ENCODE measurements at places on chromosomes 7 and 10.

- no peak for DNase-seq
Observed at GRCh38 chr10:80544316-80544953, 6.7 kb downstream of the SH2D4B start.

- DNase-seq = no peak
Observed at GRCh38 chr10:75220274-75220673, 9.7 kb downstream of the VDAC2 start.

- no peak for DNase-seq
Observed at GRCh38 chr10:37712489-37713131, 144.8 kb downstream of the ZNF248 start.

DNA sequence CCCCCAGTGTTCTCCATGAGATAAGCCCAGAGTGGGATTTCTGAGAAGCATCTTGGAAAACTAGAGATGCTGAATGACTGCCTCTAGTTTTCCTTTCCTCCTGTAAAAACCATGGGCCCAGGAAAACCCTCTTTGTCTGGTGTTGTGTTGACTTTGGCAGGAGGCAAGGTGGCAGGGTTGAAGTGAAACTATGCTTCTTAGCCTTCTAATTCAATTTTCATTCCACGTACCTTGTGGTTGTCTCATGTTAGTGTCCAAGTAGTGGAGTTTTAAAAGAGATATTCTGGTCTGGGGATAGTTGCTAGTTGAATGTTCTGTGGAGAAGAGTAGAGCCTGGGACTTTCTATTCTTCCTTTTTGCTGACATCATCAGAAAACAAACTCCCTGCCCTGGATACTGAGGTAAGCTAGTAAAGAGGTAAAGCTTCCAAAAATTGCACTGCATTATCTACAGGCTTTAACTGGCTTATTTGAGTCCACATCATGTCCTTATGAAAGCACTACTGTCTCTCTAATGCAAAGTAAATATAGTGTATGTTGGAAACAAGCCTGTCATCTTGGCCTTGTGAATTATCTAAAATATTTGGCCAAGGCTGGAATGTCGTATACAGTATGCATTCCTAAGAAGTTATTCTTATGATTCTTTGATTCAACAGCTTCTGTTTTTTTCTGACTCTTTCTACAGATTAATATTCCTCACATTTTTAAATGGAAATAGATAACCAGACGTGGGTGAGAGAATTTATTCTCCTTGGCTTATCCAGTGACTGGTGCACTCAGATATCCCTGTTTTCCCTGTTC, at the start of gene OR2F2:
OR2F2 (plus strand) TSS at position 708 of the 800 bp plus-strand sequence; CDS start at position 708, 0 bp downstream.
- no peak for DNase-seq

DNA sequence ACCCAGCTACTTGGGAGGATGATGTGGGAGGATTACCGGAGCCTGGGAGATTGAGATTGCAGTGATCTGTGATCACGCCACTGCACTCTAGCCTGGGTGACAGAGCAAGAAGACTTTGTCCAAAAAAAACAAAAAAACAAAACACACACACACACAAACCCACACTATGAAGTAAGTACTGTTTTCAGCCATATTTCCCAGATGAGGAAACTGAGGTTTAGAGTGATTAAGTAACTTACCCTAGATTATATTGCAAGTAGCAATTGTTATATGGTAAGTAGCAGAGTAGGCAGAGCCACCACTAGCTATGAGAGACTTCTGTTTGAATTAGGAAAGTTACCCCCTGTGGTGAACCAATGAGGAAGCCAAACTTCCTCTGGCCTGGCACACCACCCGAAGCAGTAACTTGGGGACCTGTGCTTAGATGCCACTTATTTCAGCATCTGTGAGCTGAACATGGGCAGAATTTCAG, 61.9 kb downstream of the MCU start:
- DNase-seq = no peak

- no peak for DNase-seq
Observed at GRCh38 chr10:10658172-10658785, 359.4 kb upstream of the CELF2 start.

GRCh38 chr10:94299417-94299816, 63.3 kb downstream of the NOC3L start:
- DNase-seq = no peak

- no peak for DNase-seq
Observed at GRCh38 chr10:70457759-70458305, 16.4 kb upstream of the NODAL start.

- no peak for DNase-seq
Observed at GRCh38 chr7:128003787-128004186, 27.4 kb downstream of the LRRC4 start.

DNA sequence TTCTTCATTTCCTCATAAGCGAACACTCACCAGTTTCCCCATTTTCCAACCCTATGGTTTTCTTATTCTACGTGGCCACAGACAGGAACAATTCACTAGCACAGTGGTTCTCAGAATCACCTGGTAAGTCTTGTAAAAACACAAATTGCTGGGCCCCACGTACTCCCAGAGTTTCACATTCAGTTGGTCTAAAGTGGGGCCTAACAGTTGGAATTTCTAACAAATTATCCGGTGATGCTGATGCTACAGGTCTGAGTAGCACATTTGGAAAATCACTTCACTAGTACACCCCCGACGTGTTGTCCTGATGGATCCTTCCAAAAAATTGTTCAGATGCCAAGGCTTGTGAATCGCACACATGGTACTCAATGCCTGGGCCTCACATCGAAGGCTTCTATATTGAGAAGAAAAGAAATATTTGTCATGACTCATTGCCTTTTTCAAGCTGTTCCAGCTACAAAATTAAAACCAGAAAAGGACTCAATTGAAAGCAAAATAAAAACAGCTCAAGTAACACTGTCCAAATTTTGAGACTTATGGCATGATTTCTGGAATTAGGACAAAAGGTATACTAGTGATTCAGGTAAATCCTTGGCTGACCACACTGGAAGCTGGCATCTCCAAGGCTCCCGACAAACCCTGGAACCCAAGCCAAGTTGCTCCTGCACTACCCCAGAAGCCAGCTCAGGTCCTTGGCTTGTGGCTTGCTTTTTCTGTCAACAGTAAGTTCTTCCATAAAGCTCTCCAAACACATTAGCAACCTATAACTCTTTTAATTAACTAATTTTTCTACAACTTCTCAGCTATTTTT, 12.9 kb upstream of the VIM start:
- no peak for DNase-seq

DNA sequence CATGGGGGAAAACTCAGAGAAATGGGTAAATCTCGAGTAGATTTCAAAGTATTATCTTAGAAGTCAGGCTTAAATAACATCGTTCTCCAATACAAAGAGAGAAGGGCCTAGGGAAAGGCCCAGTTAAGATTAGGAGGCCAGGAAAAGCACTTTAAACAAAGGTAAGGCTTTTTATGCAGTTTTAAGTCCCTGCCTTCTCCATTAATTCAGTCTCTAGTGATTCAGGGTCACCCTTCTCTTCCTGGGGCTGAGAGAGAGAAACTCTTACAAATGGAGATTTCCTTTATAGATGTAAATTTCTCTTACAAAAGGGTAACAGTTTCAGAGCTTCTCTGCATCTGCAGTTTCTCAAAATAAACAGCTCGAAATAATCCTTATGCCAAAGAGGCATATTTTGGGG, 179.3 kb downstream of the HECW1 start:
- no peak for DNase-seq

- DNase-seq = no peak
Observed at GRCh38 chr10:66832781-66833422, 92.9 kb upstream of the LRRTM3 start.

GRCh38 chr7:81256991-81257390, 338.1 kb upstream of the SEMA3C start:
- DNase-seq = no peak

DNA sequence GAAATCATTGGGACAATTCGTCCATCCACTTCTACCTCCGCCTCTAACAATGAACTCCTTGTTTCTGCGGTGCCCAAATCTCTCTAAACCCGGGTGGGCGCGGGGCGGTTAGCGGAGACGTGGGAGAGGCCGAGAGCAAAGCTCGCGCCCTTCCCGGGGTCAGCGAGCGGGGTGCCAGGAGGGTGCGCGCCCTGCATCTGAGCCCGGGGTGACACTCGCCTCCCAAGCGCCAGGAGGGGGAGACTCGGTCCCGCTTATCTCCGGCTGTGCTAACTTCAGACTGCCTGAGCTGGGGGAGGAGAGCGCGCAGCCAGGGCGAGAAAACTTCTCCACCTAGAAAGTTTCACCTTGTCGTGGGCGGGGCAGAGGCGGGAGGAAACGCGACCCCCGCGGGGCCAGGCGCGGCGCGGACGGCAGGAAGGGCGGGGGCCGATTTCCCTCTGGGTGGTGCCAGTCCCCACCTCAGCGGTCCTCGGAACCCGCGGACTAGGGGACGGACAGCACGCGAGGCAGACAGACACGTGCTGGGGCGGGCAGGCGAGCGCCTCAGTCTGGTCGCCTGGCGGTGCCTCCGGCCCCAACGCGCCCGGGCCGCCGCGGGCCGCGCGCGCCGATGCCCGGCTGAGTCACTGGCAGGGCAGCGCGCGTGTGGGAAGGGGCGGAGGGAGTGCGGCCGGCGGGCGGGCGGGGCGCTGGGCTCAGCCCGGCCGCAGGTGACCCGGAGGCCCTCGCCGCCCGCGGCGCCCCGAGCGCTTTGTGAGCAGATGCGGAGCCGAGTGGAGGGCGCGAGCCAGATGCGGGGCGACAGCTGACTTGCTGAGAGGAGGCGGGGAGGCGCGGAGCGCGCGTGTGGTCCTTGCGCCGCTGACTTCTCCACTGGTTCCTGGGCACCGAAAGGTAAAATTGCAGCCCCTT, at the start of gene MET:
MET (plus strand) TSS at position 516 of the 915 bp plus-strand sequence. CDS start 26,889 bp downstream, outside the sequence.
- peak; percentile 91 for DNase-seq

DNA sequence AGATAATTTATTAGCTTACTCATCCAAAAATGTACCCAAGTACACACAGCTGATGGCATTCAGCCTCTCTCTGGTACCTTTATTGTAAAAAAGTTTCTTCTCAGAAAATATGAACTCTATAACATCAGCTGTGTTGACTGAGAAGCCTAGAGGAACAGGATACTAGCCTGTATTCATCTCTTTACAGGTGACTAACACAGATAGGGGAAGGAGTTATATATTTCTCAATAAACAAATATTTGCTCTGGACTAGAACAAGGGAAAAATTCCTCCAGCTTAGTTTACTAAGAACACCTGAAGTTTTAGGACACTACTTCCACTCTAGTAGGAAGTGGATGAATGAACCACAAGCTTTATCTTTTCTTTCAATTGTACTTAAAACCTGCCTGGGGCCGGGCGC, 67.8 kb downstream of the ZNF248 start:
- no peak for DNase-seq

DNA sequence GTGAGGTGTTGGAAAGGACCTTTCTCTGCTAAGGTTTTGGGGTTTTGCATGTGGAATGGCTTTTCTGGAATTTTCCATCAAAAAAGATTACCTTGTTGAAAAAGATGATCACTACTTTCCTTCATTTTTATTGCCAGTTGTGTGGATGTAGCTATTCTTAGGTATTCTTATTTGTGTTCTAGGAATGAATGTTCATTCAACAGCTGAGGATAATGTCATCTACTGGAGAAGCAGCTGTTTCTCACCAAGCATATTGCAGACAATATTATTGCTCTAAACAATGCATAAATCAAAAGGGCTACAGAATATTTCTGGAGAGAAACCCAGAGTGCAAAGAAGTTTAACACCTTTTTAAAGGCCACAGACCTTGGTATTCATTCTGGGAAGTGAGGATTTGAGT, 145.6 kb upstream of the CALCR start:
- no peak for DNase-seq

DNA sequence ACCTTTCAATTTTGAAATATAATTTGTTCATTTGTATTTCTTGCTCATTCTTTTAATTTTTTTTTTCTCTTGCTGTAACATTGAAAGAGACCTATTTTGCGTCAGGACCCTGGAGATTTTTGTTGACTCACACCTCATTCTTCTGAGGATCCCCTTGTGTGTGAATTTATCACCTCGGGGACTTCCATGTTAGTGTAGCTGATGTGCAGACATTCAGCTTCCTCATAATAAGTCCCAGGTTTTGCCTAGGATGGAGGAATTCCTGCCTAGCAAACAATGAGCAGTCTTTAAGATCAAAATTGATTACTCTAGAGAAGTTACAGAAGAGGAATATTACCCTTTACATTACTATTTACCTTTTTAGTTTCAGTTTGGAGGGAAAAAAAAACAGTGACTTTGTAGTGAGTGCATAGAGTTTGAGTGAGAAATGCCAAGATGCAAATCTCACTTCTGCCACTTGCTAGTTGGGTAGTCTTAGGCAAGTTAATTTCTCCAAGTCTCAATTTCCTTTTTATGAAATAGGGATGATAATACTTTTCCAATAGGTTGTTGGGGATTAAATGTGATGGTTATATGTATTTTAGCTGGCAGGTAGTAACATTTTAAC, 14.3 kb downstream of the TES start:
- DNase-seq = no peak

- DNase-seq = no peak
Observed at GRCh38 chr10:89248990-89249389, 2.6 kb downstream of the LIPA start.

GRCh38 chr7:108836256-108836655, 266.6 kb downstream of the DNAJB9 start:
- no peak for DNase-seq

- DNase-seq = peak; percentile 61
Observed at GRCh38 chr10:46520381-46520780, 36.1 kb downstream of the GPRIN2 start.

- no peak for DNase-seq
Observed at GRCh38 chr10:24249829-24250415, 41.0 kb downstream of the KIAA1217 start.

- no peak for DNase-seq
Observed at GRCh38 chr7:64992971-64993370, 2.1 kb upstream of the ZNF117 start.

GRCh38 chr7:16754856-16755317, 1.3 kb downstream of the TSPAN13 start:
- no peak for DNase-seq

DNA sequence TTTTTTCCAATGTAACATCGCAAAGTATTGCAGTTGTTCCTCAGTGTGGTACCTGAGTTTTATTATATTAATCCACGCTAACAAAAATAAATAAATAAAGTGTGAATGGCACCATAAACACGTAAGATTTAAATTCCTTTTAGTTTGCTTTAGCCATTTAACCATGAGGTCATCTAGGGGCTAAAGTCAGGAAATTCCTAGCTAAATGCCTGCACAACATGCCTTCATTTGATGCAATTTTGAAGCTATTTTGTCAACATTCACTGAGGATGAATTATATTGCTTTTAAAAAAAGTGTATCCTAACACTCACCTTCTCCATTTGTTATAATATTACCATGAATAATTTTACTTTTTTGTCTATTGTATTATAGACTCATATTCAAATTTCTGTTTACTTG, 714.4 kb downstream of the GATA3 start:
- DNase-seq = no peak

GRCh38 chr7:71868797-71869196, 543.3 kb downstream of the CALN1 start:
- no peak for DNase-seq

- DNase-seq = peak; percentile 77
Observed at GRCh38 chr7:90579181-90579688, 16.9 kb upstream of the CDK14 start.

DNA sequence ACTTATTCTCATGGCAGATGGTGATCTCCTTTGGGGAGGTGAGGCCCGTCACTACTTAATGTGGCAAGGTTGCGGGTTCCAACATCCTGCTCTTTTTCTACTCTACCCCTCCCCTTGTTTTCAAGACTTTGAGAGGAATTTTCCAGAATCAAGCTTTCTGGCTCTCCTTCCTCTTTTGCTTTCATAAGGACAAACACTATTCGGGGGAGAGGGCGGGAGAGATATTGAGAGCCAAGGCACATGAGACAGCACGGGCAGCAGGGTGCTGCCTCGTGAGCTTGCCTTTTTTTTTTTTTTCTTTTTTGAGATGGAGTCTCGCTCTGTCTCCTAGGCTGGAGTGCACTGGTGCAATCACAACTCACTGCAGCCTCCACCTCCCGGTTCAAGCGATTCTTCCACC, 6.9 kb upstream of the PFKFB3 start:
- no peak for DNase-seq
